ENCODE measurements at places on chromosomes 2 and 18.

GRCh38 chr2:101249826-101250225 lies 2.9 kb upstream of the CNOT11 start:
- DNase-seq = no peak

- DNase-seq = no peak
Observed at GRCh38 chr2:239930871-239931771, 94.0 kb downstream of the NDUFA10 start.

DNA sequence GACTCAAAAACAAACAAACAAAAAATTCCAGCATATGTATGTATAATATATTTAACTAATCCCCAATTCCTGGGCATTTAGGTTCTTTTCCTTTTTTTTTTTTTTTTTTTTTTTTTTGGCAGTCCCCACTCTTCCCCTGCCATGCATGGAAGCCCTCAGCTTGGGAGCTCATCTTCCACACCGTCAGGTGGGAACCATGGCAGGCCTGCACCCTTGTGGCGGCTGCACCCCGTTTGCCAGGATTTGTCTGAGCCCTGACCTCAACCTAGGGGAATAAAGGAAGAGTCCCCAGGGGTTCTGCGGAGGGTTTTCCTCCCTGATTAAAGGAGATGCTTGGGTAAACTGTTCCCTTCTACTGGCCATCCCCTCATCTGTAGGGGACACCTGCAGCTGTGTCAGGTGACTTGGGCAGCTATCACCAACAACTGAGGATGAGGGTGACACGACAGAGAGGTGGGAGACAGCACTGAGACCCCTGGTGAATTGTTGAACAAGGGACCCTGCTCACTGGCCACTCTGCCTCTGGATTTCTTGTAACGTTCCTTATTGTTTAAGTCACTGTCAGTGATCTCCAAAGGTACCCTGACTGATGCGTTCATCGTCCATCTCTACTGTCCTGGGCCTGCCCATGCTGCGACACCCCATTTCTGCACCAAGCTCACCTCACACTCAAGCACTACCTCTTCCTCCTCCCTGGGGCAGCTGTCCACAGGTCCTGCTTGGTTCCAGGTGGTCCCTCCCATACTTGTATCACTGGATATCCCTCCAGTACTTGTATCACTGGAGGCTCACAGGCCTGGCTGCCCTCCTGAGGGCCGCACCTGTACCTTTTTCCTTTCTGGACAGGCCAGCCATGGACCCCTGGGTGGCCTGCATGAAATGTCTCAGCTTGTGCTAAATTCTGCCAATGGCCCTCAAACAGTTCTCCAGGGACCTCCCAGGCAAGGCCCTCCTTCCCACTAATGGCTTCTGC lies 14.5 kb downstream of the TMEM185B start:
- DNase-seq = no peak

DNA sequence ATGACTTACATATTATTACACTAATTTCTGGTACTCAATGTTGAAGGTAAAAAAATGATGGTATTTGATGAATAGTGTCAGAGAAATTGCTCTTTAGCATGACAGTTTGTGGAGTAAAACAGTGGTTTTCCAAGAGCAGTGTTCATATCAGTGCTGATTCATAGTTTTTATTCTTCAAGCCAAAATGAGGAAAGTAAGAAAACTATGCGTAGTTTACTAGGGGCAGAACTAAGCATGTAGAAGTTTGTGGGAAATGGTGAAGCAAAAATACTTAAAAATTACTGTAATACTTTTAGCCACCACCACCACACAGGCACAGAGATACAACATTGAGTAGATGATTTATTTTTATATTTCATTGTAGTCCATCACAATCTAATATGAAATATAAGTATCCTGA lies 137.3 kb downstream of the ZNF804A start:
- no peak for DNase-seq

DNA sequence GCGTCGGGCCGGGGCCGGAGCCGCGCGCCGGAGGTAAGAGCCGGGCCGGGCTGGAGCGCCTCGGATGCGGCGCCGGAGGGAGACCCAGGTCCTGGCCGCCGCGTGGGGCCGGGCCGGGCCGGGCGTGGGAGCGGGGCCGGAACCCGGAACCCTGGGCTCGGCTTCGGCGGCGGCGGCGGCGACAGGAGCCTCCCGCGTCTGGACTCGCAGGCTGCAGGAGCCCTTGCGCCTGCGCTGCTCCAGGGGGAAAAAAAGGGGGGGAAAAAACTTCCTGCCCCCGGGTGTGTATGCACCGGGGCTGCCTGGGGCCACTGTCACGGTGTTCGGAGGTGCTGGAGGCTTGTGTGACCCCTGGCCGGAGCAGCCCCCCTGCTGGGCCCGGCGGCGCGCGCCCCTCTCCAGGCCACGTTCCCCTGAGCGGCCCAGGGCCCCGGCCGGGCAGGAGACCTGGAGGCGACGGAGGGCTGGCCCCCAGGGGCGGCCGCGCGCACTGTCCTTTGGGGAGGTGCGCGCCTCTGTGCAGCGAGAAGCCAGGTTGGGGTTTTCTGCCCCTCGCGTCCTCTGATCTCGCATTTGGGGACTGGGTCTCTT lies 864 bp downstream of the KLHL29 start:
- no peak for DNase-seq

DNA sequence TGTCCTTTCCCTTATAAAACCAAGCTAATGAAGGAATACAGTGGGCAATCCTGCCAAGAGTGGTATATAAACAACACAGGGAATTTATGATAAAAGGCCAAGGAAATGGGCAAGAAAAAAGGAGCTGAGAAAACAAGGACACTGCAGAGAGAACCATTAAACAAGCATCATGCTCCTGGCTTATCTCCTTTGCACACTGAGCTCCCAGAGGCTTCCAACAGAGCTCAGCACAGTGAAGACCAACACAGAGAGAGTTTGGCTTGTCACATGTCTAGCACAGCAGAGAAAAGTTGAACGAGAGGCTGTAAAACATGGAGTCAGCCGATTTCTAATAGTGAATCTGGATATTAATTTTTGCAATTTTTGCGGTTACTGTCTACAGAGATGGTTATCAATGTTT lies 68.0 kb upstream of the KLF7 start:
- DNase-seq = no peak
